ENCODE measurements at places on chromosomes 5 and 9.
A peak's percentile ranks its signal among the peaks of the same experiment; 100 is the strongest.

DNA sequence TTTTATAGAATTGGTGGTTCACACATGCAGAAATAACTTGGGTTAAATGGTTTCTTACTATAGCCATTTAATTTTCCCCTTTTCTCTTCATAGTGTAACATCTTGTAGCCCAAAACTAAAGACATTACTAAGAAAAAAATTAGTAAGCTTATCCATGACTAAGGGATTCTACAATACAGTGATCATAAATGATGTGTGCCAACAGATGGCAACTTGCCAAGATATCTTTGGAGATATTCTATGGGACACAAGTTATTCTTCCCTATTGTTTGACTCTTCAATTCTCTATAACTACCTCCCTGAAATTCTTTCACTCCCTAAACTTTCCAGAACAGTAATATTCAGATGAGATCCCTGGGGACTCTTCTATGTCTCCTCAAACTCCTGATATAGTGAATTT lies 580.6 kb downstream of the PTPRD start:
- DNase-seq: no peak

DNA sequence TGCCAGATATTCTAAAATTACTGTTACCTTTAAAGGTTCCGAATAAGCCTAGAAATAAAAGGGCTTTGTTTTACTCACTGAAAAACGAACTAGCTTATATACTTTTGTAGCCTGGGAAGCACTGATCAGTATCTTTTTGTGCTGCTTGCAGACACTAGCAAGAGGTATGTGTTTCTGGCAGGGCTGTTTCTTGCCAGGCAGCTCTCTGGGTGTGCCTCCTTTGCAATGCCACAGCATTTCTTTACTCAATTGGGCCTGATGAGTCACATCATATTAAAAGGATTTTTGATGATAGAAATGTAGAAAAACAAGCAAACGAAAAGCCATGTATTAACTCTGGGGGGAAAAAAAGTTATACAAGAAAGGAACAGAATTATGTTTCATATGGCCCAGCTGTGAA lies 35.6 kb downstream of the CD180 start:
- DNase-seq: no peak

DNA sequence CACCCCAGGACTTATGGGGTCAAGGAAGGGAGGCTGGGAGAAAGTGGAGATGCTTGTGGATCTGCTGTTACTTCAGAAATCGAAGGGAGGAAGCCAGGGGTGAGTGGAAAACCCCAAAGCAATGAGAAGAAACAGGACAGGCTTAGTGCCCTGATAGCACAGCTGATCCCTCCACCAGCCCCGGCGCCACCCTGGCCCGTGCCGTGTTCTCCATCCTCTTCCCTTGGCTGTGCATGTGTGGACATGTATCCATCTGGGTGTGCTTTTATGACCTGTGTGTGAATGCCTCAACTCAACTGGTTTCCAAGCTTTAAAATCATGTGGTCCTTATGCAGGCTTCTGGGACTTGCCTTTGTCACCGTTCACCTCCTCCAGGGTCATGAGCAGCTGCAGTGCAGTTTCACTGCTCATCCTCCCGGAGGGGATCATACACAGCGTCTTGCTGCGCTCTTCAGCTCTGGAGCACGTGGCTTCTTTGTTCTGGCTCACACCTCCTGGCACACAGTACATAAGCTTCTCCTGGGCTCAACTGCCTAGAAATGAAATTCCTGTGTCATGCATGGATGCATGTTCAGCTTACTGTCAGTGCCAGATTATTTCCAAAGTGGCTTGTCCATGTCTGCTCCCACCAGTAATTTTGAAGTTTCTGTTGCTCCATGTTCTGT lies 58.2 kb downstream of the IPPK start:
- DNase-seq: no peak

DNA sequence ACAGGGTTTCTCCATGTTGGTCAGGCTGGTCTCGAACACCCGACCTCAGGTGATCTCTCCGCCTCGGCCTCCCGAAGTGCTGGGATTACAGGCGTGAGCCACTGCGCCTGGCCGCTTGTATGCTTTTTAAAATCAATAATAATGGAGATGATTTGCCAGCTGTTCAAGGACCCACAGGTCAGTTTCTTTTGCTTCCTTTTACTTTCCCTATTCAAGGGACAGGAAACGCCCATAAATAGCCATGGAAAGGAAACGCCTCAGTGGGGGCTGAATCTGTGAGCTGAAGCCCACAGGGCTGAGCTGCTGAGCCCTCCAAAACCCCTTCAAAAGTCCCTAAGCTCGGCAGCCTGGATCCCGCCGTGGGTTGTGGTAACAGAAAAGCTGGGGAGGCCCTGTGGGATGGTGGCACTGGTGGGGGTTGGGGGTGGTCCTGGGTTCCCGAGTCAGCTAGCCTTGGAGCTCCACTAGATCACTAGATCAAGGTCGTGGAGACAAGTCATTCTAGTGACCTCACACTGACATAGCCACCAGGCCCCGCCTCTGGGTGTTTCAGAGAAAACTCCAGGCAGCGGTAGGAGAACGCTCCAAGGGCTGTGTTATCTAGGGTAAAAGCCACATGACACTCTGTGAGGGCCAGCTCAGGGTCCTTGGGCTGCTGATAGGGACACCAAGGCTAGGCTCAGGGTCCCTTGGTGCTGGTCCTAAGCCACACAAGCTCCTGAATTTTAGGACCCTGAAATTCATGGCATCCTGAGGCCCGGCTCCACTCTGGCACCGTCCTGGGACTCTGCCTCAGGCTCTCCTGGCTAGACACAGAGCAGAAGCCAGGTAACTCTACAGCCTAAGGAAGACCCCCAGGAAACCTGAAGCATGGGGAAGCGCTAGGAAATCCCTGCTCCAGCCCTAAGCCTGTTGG lies 18.0 kb upstream of the DUSP1 start:
- DNase-seq: no peak

- DNase-seq: no peak
These were observed 16.7 kb downstream of the VCAN start for GRCh38 chr5:83488271-83488670.

DNA sequence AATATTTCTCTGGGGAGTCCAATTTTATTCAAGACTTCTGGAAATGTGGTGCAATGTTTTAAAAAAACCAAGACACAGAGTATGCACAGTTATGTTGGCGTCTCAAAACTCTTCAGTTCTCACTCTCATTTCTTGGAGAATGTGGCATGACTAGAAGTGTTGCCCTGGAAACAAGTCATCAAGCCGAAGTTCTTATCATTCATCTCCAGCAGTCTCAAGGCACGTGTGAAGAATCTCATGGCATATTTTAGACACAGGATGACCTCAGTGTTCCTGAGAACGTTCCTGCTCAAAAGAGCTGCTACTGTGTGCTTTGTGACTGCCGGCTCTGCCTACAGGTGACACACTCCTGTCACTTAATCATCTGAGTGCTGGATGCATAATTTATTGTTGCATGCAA lies 147.4 kb upstream of the IRX4 start:
- no peak for DNase-seq

GRCh38 chr5:180116077-180116999 lies 44.8 kb upstream of the RNF130 start:
- no peak for DNase-seq

GRCh38 chr5:173826086-173826427 lies 62.1 kb upstream of the CPEB4 start:
- no peak for DNase-seq

DNA sequence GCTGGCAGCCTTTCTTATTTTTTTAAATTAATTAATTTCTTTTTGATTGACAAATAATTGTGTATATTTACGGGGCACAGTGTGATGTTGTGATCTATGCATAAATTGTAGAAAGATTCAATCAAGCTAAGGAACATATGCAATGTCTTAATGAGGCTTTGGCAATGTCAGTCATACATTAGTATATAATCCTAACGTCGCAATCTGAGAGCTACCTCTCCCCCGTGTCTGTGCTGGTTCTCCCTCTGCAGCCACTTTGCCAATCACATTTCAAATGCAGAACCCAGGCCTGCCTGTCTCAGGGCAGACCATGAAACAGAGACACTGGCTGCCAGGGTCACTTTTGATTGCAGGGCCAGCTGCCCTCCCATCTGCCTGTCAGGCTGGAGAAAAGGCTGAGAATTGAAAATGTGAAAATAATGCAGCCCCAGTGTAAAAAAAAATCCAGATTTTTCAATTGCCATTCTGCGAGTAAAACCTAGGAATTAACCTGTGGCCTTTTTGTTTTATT lies 56.3 kb downstream of the SLC24A2 start:
- DNase-seq: no peak

DNA sequence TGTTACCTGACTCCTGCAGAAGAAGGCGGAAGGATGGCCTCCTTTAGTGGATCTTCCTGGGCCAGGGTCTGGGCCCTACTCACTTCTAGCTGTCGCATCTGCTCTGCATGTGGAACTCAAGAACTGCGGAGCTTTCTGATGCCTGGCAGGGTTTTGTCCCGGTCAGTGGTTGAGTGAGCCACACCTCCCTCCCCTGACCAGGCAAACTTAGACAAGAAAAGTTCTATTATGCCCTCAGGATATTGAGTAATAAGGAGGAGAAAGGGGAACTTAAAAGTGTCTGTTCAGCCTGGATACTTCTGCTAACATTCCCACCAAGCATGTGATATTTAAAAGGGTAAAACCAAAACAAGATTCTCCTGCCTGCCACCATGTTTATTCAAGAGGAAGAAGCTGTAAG lies at the start of gene FYB1:
FYB1 (minus strand) TSS at position 127 of the 400 bp plus-strand sequence. CDS start 16,603 bp downstream, outside the sequence.
- peak; percentile 23 for DNase-seq

GRCh38 chr5:93746406-93747056 lies 5.1 kb upstream of the POU5F2 start:
- DNase-seq: no peak

GRCh38 chr9:90059436-90059835 lies 454.6 kb downstream of the GADD45G start:
- DNase-seq: no peak

DNA sequence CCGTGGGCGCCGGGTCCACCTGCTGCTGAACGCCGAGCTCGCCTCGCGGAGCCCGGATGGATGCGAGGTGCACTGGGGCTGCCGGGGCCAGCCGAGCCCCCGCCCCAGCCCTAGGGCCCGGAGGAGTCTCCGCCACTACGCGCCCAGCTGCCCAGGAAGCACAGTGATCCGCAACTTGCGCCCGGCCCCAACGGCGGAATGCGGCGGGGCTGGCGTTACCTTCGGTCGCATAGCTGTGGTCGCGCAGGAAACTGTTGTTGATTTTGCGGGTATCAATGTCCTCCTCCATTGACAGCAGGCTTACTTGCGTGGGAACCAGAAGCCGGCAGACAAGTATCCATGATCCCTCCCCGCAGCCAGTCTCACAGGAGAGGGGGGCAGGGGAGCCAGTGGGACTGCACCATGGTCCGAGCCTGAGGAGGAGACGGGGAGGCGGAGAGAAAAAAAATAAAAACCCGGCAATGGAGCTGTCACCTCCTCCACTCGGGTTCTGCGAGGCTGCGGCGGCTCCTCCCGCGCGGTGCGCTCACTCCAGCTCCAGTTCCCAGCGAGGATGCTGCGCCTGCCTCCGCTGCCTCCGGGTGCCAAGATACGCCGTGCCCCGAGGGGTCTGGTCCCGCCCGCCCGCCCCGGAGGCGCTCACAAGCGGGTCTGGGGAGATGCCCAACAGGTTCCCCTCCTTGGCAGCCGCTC lies 628 bp downstream of the PPP2R2B start:
- DNase-seq: peak; percentile 57

- DNase-seq: no peak
These were observed 82.2 kb downstream of the CACNA1B start for GRCh38 chr9:137959641-137960411.

GRCh38 chr5:112685386-112685785 lies 52.3 kb upstream of the APC start:
- peak; percentile 33 for DNase-seq

- DNase-seq: no peak
These were observed 455.3 kb upstream of the KIF2A start for GRCh38 chr5:61850696-61851095.

GRCh38 chr9:92265154-92265553 lies 28.3 kb downstream of the IARS1 start:
- no peak for DNase-seq

GRCh38 chr9:104863180-104863883 lies 64.6 kb downstream of the ABCA1 start:
- DNase-seq: peak; percentile 49

DNA sequence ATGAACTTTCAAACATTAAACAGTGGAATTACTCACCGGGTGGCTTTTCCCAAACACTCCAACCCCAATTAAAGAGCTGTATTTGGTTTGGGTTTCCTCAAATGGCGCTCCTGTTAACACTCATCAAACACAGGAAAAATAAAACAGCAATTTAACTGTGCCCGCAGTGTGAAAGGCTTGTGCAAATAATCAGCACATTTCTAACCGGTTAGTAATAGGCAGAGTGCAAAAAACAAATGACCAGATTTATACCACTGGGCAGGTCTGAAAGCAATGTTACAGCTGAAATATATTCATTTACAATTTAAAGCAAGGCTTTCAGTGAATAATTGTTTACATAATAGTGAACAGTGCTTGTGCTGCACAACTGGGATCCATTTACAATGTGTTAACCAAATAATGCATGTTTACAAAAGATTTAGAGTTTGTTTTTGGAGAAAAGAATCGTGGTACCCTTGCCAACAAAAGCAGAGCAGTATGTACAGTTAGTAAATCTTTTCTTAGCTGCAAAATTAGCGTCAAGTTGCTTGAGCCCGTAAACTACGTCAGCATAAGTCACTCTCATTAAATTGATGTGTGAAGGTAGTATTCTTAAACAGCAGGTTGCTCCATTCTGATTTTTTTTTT lies 662.9 kb upstream of the ZNF608 start:
- DNase-seq: no peak

DNA sequence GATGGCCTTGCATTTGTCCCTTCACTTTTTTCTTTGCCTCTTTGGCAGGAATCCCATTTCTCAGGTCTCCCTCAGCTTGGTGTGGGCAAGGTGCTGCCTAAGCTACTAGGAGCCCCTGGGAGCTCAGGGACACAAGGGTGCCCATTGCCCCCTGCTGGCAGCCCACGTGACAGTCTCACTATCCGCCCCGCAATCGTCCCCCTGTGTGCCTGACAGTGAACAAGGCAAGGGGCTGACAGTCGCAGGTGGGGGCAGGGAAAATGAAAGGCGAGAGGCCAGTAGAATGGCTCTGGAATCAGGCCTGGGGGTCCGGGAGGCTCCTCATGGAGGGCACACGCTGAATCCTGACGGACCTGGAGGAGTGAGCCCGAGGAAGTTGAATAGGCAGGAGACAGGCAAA lies 2.0 kb upstream of the PCDH12 start:
- DNase-seq: no peak

- no peak for DNase-seq
These were observed 4.4 kb downstream of the PDCD1LG2 start for GRCh38 chr9:5514617-5515260.

- DNase-seq: no peak
These were observed 127.6 kb upstream of the CYLC2 start for GRCh38 chr9:102867488-102867887.

DNA sequence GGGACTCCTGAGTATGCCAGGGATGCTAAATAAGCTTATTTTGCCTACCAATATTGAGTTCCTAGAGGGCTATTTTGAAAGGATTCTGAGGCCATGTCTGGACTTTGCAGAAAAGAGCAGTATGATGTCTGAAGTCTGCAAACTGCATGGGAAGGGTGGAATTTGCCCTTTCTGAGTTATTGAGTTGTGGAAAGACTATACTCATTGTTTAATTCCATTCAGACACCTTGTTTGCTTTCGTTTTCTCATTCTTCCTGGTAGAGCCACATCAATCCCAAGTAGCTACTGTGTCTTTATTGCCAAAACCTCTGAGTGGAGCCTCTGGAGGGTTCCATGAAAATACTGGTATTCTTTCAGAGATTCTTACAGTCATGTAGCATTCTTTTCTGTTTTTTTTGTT lies 50.9 kb upstream of the PPP1R2B start:
- no peak for DNase-seq

GRCh38 chr9:123365287-123365880 lies 9.4 kb downstream of the CRB2 start:
- no peak for DNase-seq
